H1 (cell line): ENCODE measurements at places on chromosomes 6 and 20. TPM values are rescaled to one million over a fixed set of nuclear protein-coding genes. Genes with fewer than 3 reads are reported as not detected.

DNA sequence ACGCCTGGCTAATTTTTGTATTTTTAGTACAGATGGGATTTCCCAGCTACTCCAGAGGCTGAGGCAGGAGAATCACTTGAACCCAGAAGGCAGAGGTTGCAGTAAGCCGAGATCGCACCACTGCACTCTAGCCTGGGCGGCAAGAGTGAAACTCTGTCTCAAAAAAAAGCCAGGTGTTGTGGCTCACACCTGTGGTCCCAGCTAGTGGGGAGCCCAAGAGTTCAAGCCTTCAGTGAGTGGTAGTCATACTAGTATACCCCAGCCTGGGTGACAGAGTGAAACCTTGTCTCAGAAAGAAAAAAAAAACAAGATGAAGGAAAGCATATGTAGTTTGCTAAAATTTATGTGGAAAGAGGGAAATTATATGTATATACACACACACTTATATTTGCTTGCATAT, 20.0 kb upstream of the POU5F1 start:
- H3K4me1 ChIP-seq: no peaks in the 10 kb centered on the region
- no peak overlapping the region for H3K27ac ChIP-seq
- no peaks in the 10 kb centered on the region for H3K27me3 ChIP-seq

DNA sequence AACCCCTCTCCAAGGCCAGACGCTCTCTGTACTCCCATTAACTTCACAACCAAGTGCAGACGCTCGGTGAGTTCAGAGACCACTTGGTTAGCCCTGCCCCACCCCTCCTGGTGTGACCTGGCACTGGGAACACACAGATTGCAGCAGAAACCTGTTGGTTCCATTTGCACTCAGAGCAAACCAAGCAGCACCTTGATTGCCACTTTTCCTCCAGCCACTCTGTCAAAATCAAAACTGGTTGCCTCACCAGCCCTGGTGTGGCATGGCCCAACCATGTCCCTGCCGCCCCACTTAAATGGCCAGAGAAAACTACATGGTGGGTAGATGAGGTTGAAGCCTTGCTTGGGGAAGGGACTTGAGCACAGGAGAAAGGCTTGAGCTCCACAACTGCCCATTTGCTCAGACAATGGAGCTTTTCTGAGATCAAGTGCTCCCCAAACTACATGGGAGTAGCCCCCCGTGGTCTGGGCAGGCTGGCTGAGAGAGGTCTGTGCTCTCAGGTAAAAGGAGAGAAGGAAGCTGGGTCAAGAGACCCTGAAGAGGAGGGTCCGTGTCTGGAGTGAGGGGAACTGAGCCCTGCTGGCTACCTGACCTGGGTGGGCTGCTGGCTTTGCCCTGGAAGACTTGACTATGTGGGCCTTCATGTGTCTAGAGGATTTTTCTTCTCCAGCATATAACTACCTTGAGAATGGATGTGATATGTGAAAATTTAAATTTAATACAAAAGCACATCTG, 43.4 kb downstream of the PLCG1 start:
- H3K4me3 ChIP-seq: no peak overlapping the region
- peak; percentile 42 for DNase-seq
- H3K36me3 ChIP-seq: peaks cover 16% of the 10 kb centered on the region
- H3K27ac ChIP-seq: no peak overlapping the region
- H3K4me1 ChIP-seq: no peaks in the 10 kb centered on the region

The ZSCAN31 gene
- total RNA-seq: 7.0 and 8.8 TPM in 2 replicates

DNA sequence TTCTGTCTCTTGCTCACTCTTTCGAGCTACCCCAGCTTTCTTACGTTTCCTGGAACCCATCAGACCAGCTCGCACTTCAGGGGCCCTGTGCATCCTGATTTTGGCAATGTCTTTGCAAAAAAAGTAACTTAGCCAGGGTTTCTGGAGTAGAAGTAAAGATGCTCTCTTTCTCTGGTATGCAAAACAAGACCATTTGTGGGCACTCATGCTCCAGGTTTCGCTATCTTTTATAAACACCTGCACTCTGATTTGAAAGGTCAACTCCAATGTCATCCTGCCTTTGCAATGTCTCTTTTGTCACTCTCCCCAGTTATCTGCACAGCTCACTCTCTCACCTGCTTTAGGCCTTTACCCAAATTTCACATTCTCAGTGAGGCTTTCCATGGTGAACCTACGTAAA, 869.1 kb downstream of the QKI start:
- H3K4me1 ChIP-seq: no peaks in the 10 kb centered on the region
- no peak overlapping the region for H3K27ac ChIP-seq
- no peak for DNase-seq

- no peak for DNase-seq
- peaks cover 4% of the 10 kb centered on the region for H3K4me1 ChIP-seq
- no peaks in the 10 kb centered on the region for H3K27me3 ChIP-seq
- no peak overlapping the region for H3K4me3 ChIP-seq
- H3K27ac ChIP-seq: no peak overlapping the region
These were observed 19.6 kb upstream of the PKHD1 start for GRCh38 chr6:52106994-52107393.
